Kasumi-1 (cell line): ENCODE measurements at places on chromosomes 2 and 18.

GRCh38 chr18:3114451-3114850 is 101.5 kb upstream of the LPIN2 start:
- DNase-seq = no peak

DNA sequence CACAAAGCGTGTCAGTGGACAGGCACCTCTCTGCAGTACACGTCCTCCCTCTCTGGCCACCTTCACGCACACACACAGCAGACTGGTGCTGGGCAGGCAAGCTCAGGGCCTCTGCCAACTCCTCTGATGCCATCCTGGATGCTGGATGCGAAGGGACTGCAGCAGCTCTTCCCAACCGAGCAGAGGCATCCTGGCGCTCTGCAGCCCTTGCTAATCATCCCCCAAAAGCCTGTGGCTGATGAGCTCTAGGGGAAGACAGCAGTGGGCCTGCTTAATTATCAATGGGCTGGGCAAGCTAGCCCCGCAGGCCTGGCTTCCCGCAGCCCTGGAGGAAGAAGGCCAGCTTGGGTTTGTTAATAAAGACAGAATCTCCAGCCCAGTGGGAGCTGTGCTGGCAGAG is 71.3 kb upstream of the TEX51 start:
- DNase-seq = no peak

DNA sequence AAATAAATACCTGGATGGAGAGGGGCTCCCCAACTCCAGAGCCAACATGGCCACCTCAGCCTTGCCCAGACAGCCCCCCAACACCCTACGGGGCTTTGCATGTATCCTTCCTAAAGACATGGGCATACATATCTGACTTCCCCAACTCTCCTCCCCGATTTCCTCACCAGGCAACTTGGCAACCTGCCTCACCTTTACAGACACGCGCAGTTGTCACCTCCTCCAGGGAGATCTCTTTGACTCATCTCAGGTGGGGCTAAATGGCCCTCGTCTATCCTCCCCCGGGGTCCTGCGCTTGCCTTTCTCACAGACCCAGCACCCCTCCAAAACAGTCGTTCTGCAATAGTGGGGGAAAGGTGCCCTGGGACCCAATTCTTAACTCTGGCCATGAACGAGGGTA is 10.6 kb upstream of the BIN1 start:
- DNase-seq = no peak

DNA sequence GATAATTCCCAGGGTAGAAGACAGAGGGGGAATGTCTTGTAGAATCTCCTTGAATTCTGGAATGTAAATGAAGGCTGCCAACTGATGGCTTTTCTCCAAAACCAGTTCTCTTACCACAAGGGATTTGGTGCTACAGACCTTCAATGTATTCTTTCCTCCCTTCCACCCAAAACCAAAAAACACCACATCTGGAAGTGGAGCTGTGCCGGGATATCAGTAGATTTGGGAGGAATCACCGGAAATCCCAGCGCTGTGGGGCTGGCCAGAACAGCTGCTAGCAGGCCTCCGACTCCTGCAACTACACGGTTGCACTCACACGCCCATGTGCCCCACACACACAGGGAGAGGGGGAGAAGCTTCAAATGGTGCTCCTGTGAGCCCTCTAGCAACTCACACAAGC is 45.7 kb downstream of the RPL31 start:
- DNase-seq = no peak

- no peak for DNase-seq
Measured at GRCh38 chr18:5503740-5504139, 40.1 kb downstream of the EPB41L3 start.

GRCh38 chr2:179449010-179449409 is 184.4 kb upstream of the SESTD1 start:
- DNase-seq = no peak

- DNase-seq = no peak
Measured at GRCh38 chr2:173631127-173631460, 276.4 kb downstream of the CDCA7 start.

GRCh38 chr18:37409878-37410277 is 155.7 kb downstream of the CELF4 start:
- DNase-seq = no peak

GRCh38 chr2:108587621-108588020 is 53.4 kb downstream of the LIMS1 start:
- no peak for DNase-seq

- no peak for DNase-seq
Measured at GRCh38 chr2:54295911-54296310, 39.9 kb upstream of the TSPYL6 start.

DNA sequence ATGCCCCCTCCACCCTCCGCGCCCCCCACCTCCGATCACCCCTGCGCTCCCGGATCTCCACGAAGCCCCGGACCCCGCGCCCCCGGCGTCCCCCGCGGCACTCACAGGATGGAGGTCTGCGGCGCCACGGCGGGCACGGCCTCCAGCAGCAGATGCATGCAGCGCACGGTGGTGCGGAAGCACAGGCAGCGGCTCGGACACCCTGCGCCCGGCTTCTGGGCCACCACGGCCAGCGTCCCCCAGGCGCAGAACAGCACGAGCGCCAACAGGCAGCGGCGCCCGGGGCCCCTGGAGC is 217 bp downstream of the PXDN start:
- no peak for DNase-seq

DNA sequence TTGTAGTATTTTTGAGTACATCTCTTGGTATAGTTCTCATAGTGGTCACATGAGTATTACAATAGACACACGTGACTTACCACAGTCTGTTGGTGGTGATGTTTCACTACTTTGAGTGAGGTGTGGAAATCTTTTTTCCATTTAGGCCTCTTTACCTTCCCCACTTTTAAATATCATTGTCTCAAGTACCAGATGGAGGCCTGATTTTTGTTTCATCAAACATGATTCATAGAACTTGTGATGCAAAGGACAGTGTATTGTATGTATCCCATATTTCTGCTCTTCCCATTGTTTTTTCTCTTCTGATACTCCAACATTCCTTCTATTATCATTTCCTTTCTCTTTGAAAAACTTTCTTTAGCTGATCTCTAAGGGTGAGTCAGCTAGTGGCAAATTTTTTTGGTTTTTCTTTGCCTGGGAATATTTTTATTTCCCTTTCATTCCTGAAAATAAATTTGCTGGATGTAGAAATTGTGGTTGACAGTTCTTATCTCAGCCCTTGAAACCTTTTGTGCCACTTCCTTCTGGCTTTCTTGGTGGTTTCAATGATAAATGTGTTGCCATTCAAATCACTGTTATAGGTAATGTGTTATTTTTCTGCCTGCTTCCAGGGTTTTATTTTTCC is 32.8 kb downstream of the RFX8 start:
- no peak for DNase-seq

GRCh38 chr2:223465793-223466192 is 136.4 kb downstream of the SCG2 start:
- DNase-seq = peak; percentile 76

DNA sequence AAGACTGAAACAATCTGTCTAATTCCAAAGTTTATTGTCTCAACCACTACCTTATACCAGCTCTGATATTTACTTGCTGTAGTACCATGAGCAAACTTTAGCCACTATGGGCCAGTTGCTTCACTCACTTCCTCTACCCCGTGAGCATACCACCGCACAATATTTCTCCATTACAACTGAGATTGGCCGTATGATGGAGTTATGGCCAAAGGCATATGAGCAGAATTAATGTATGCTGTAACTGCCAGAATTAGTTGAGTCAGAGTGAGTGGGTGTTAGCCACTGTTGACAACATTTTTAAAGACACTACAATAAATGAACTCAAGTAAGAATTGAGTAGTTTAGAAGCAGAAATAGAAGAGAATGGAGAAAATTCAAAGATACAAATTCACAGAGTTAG is 69.7 kb downstream of the LRATD1 start:
- DNase-seq = no peak

DNA sequence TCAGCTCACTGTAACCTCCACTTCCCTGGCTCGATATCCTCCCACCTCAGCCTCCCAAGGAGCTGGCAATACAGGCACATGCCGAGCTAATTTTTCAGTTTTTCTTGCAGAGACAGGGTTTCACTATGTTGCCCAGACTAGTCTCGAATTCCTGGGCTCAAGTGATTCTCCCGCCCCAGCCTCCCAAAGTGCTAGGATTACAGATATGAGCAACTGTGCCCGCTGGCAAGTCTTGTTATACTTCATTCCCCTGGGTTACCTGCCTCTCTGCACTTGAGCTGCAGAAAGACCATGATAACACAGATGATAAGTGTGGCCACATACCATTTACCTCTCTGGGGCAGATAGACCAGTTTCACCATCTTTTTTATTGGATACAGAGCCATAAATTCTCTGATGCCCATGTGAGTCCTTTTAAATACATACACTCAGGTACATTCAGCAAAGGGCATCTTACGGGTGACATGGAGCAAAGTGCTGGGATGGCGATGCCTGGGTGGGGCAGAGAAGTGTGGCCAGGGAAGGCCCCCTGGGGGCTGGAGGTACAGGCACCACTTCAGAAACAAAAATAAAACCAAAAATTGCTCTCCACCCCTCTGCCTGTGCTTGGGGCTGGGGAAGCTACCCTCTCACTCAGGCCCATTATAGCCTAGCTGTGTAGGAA is 20.4 kb downstream of the CCT7 start:
- no peak for DNase-seq

- DNase-seq = no peak
Measured at GRCh38 chr2:19746611-19747309, 155.0 kb downstream of the TTC32 start.

DNA sequence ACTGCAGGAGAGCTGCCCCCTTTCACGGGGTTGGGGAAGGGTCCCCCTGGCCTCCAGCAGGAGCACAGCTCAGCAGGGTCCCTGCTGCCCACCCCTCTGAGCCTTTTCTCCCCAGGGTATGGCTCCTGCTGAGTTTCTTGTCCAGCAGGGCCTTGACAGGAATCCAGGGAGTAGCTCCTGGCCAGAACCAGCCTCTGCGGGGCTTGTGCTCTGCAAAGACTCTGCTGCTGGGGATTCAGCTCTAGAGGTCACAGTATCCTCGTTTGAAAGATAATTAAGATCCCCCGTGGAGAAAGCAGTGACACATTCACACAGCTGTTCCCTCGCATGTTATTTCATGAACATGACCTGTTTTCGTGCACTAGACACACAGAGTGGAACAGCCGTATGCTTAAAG is 21.2 kb downstream of the FOSL2 start:
- DNase-seq = no peak

GRCh38 chr2:98579926-98580325 is 28.4 kb downstream of the COA5 start:
- no peak for DNase-seq

GRCh38 chr2:143828763-143829537 is 691.0 kb downstream of the ZEB2 start:
- no peak for DNase-seq

DNA sequence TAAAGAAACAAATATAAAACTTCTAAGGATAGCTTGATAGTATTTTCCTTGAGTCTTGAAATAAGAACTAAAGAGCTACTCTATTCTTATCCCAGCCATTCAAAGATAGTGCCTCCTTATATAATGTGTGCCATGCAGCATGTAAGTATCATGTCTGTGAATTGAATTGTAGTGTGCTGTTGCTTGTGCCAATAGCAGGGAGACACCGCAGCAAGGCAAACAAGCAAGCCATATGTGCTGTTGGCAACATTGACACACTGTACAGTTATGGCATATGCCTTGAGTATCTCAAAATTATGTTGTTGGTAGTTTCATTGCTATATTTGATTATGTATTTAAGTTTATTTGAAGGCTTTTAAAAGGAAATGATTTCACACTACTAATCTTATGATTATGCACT is 58.2 kb downstream of the ERBB4 start:
- DNase-seq = no peak

DNA sequence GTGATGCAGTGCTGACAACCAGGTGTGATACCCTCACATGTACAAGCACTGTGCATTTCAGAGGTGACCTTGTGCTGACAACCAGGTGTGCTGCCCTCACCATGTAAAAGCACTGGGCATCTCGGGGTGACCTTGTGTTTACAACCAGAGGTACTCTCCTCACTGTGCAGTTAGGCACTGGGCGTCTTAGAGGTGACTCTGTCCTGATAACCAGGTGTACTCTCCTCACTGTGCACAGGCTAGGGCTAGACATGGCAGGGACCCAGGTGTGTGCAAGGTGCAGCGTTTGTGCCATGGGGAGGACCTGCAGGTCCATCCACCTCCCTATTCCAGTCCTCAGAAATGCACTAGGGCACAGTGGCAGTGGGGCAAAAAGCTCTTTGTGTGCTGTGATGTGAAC is 8.5 kb upstream of the ALKAL2 start:
- no peak for DNase-seq

GRCh38 chr18:8517276-8517675 is 92.0 kb upstream of the RAB12 start:
- DNase-seq = no peak

DNA sequence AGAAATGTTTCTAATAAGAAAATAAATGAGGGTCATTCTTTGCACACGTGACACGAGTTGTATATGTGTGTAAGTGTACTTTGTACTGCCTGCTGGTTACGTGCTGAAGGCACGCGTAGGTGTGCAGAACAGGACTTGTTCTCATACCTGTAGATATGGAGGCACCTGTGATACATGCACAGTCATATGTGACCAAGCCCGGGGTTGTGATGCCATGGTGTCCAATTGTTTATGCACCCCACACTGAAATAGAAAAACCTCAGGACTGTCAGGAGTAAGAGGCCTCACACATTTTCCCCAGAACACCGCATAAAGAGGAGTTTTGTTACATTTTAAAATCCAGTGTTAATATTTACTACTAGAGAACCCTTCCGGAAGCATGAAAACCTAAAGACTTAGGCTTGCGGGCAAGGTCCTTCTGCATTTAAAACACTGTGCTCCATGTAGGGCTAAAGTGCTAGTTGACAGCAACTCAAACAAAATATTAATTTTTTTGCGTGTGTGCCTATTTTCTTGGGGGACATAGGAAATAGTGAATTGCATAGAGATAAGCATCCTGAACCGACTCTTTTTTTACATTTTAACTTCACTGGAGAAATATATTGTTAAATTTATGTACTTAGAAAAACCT is 9.3 kb downstream of the TSHZ1 start:
- no peak for DNase-seq

- DNase-seq = no peak
Measured at GRCh38 chr18:32441533-32441932, 29.1 kb downstream of the GAREM1 start.

GRCh38 chr18:60339018-60339417 is 33.6 kb downstream of the MC4R start:
- no peak for DNase-seq

DNA sequence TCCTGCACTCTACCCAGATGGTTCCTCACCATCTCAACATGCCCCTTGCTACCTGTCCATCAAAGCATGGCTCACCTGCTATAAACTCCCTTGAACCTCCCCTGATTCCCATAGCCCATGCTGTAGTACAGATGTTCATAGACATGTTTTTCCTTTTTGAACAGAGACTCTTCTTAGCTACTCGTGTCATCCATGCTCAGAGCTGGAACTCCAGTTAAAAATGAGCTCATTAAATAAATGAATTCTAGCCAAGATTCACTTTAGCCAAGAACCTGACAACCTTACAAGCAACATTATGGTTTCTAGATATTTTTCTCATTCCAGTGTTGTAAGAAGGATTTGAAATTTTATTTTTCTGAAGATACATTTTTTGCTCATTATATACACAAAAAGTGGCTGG is 65.0 kb downstream of the SCG2 start:
- no peak for DNase-seq

GRCh38 chr2:85901155-85901554 is 12.4 kb upstream of the ST3GAL5 start:
- no peak for DNase-seq
